ENCODE measurements at places on chromosomes 11 and 22.
A peak's percentile ranks its signal among the peaks of the same experiment; 100 is the strongest.

GRCh38 chr22:37647317-37647716, 7.8 kb downstream of the SH3BP1 start:
- DNase-seq, result no peak

DNA sequence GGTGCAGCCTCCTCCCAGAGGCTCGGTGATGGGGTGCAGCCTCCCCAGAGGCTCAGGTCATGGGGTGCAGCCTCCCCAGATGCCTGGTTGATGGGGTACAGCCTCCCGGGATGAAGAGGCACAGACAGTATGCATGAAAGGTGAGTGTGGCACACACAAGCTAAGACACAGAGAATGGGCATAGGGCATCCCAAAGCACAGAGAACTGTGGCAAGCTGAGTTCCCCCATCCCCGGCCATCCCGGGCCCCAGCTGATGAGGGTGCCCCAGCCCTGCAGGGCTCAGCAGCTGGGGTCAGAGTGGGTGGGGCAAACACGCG, 4.8 kb upstream of the SYT8 start:
- DNase-seq, result no peak

DNA sequence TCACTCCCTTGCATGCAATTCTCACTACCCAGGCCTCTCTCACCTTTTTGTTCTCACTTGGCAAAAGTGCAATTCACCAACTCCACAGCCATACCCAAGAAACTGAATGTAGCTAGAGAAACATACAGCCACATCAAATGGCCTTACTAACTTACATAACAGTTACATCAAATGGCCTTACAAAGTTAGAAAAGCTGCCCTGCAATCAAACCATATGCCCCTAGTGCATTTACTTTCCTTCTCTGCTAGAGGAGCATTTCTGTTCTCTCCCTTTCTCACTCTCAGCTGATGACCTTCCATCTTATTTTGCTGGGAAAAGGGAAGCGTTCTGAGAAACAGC, 10.3 kb downstream of the PRCP start:
- DNase-seq, result no peak

DNA sequence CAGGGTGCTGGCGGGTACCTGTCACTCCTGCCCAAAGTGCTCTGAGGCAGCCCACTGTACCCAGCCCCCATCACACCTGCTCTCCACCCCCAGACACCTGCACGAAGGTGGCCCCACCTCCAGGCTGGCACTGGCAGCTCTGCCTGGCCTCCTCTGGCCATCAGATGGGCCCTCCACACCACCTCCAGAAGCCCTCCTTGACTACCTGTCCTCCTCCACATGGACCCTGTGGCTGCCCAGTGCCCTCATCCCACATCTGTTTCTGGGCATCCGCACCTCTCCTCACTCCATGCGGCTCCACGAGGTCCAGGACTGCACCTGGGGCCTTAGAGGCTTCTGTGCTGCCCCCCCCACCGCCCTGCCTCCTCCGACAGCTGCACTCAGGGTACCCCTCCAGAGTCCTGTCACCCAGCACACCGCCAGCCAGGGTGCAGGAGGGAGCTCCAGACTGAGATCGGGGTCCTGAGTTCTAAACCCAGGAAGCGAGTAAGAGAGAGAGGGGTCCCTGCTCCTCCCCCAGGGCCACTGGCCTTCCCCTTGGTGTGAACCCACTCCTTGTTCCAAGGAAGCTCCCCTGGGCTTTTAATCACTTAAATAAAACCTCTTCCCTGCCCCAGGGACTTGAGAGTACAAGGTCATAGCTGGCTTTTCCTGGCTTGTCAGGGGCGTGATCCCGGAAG, 1.7 kb downstream of the CTSD start:
- DNase-seq, result no peak

- peak; percentile 96 for DNase-seq
Observed at GRCh38 chr11:19919050-19919561, 206.5 kb downstream of the NAV2 start.

- DNase-seq, result no peak
Observed at GRCh38 chr11:128928400-128928799, 14.3 kb downstream of the TP53AIP1 start.

DNA sequence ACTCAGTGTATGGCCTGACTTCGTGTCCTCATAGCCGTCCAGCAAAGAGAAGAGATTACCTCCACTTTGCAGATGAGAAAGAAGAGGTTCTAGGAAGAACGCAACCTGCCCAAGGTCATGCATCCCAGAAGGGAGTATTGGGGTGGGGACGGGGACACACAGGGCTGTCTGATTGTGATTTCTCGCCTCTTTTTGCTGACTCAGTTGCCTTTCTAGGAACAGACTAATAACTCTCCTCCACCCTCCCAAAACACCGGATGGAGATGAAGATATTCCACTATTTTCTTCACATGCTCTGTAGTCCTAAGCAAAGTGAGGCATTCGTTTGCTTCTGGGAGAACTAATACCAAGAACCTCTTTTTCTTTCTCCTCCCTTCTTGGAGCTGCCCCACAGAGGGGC, 529.3 kb downstream of the MIAT start:
- DNase-seq, result no peak

DNA sequence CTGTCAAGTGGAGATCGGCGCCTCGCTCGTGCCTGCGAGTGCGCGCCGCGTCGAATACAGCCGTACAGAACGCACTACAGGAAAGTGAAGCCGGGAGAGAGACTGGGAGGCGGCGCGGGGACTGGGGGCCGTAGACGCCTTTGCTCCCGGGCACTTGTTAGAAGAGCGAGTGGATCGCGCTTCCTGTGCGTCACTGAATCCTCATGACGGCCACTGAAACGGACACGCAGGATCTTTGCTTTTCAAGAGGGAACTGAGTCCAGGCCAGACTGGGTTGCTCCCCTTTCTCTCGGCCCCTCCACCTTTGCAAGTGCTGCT, 314 bp downstream of the RIC8A start:
- DNase-seq, result peak; percentile 57

All from HFFc6 (cell line).